CD4-positive, alpha-beta T cell treated with Interleukin-15 for 4 hours (primary cell): ENCODE measurements at places on chromosomes 2 and 18.

DNA sequence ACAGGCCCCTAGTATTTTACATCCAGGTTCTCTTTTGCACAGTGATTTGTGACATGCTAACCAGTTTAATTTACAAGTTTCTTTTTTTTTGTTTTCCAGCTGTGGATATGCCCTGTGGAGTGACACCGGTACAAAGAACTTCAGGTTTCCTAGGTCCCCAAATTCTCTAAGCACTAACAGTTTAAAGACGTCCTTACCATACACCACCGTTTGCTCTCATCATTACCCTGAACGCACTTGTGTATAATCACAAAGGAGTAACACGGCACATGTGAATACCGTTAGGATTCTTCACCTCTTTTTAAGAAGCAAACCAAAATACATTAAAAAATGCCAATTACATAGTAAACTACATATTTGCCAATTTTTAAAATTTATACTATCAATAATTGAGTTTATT, 853 bp downstream of the LANCL1 start:
- no peak for DNase-seq

GRCh38 chr18:61980355-61980754, 87.5 kb upstream of the RNF152 start:
- no peak for DNase-seq

DNA sequence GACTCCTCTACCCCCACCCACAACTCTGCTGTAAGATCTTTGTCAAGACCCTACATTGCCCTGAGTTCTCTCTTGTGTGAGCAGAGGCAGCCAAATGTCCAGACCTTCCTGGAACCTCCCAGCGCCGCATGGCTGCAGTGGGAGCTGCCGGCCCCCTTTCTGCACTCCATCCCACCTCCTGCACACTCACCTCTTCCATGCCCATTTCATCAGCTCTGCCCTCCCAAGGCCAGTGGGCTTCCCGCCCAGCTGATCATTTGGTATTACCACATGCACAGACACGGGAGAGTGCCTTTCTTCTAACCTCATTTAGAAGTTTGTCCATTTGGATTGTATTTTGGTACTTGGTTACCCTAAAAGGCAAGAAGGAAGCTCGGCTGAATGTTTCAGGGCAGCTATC, 2.0 kb downstream of the IL1R2 start:
- DNase-seq: no peak

DNA sequence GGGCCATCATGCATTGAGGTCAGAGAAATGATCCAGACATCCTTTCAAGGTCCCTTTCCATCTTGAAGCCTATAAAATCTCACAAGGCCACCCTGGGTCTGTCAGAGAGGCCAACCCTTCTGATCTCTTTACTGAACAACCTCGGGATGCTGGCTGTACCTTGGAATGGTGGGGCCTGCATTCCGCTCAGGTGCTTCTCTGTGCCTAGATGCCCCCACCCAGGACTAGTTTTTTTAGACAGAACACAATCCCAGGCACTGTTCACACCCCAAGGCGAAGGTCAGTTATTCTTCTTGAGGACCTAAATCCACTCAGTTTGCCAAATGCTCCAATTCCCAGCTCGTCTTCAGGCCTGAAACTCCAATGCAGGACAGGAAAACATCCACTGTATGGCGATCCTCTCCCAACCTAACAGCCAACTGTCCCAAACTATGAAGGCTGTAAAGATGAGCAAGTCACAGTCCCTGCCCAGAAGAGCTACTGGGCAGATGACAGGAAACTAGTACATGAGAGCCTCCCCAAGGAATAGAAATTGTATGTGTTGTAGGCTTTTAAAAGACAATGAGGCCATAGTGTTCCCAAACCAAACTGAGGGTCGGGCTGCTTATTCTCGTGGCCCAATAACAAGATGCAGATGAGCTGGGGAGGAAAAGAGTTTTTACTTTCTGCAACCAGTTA, 154.4 kb upstream of the ACAA2 start:
- no peak for DNase-seq

DNA sequence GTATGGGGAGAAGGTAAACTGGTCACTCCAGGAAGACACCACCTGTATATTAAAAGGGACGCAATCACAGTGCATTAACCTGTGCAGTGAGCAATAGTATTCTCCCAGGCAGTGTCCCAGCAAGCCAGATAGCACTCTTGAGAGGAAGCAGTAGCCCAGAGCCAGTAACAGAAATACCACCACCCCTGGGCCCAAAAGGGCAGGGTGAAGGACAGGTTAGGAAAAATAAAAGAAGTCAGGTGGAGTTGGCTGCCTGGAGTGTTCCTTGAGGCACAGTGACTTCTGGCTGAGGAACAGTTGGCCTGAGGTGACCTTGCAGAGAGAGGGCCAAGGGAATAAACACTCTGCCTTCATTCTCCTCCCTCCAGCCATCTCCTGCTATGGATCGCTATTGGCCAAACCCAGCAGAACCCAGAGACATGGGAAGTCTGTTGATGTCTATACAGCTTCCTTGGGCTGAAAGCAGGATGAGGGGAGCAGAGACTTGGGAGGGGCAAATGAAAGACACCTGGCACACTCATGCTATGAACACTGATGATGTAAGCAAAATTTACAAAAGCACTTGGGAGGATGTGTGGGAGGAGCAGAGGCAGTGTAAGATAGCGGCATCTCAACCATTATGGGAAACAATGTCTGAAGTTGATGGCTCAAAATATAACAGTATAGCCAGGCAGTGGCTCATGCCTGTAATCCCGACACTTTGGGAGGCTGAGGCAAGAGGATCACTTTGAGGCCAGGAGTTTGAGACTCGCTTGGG, 7.5 kb downstream of the C18orf32 start:
- DNase-seq: no peak
